ENCODE measurements at places on chromosomes 3 and 15. TPM values are rescaled to one million over a fixed set of nuclear protein-coding genes. Genes with fewer than 3 reads are reported as not detected.

DNA sequence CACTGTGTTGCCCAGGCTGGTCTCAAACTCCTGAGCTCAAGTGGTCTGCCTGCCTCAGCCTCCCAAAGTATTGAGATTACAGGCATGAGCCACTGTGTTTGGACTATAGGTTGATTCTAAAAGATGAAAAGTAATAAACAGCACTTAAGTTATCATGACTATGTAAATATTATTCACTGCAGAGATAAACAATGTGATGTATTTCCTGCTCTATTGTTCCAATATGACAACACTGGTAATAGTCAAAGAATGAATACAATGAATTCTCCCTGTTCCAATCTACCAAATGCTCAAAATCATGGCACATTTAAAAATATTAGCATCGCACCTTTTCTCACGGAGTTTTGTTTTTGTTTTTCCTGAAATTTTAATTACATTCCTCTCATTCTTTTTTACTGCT lies 36.8 kb upstream of the TBL1XR1 start:
- no peak for DNase-seq

DNA sequence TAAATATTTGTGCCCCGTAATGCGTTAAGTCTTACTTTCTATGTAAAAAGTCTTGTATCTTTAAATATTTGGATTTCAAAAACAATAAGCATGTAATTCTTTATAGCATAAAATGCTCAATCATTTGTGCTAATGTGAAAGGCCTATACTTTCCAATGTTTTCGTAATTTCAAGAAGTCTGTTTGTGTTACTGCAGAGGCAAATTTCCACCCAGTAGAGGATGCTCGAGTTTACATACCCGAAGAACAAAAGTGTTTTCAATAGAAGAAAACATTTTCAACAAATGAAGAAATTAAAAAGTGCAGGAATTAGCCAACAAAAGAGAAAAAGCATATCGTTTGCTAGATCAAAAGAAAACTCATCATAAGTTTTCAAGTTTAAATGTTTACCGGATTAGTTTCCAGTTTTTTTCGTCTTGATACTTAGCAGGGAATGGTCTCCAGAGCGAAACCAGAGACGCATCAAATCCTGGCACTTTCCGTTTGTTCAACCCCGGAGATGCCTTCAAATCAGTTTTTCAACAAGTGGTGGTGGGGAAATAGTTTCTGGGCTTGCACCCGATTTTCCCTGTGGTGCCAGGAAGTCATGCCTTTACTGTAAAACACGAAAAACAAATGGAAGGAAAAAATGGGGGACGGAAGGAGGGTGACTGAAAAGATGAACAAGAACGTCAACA lies 1.0 kb downstream of the CGGBP1 start:
- no peak for DNase-seq

DNA sequence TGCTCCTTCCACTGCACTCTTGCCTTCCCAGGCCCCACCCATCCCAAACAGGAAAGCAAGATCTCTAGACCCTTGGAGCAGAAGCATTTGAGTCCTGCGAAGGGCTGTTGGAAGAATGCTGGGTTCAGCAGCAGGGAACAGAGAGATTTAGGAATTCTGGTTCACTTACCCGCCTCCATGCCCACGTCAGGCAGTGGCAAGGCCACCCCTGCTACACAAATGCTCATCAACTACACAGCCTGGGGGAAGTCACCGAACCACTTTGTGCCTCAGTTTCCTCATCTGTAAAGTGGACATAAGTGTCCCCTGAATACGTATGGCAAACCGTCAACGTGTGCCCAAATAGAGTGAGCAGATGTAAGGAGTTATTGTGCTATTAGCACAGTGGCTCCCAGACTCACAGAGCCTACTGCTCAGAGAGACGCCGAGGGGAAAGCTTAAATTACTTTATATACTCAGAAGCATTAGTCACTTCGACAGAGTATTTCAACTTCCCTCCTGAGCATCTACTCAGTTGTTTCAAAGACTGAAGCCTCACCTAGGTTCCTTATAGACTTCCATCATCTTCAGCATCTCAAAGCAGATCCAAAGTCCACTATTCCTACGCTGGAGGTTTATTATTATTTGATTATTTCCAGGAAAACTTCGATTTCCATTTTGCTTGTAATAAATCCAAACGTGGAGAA lies 905 bp downstream of the HOMER2 start:
- DNase-seq = no peak

DNA sequence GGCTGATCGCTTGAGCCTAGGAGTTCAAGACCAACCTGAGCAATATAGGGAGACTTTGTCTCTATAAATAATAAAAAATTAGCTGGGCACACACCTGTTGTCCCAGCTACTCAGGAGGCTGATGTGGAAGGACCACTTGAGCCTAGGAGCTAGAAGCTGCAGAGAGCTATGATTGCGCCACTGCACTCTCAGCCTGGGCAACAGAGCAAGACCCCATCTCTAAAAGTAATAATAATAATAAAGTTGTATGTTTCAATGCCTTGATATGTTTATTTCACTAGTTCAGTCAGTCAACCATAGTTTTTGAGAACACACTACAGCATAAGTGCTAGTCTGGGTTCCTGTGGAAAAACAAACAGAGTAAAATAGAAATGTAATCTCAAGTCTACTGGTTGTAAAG lies 36.5 kb downstream of the IGF2BP2 start:
- DNase-seq = no peak

- DNase-seq = no peak
Observed at GRCh38 chr3:54836871-54837270, 91.0 kb downstream of the LRTM1 start.

GRCh38 chr15:95866711-95867440 lies 463.6 kb upstream of the NR2F2 start:
- no peak for DNase-seq

DNA sequence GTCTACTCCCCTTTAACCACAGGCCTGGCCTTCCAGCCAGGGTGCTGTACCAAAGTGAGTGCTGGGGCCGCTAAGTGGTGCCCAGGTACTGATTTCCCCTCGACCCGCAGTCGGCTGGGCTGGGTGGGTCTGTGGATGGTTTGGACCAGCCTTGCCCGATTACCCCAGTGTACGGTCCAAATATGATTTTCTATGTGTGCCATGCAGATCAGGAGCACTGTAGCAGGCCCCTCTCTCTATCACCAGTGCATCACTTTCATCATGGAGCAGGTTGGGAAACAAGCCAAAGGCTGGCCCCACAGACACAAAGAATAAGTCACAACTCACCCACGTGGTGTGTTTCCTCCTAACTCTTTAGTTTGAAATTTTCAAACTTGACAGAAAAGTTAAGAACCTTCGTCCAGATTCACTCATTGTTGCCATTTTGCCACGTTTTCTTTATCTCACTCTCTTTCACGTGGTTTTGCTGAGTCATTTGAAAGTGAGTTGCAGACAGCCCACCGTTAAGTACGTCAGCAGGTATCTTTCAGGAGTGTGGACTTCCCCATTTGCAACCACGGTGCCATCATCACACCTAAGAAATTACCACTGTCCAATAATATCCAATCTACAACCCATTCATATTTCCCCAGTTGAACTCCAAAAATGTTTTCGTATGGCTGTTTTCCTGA lies 37.0 kb downstream of the ZNF710 start:
- DNase-seq = no peak

DNA sequence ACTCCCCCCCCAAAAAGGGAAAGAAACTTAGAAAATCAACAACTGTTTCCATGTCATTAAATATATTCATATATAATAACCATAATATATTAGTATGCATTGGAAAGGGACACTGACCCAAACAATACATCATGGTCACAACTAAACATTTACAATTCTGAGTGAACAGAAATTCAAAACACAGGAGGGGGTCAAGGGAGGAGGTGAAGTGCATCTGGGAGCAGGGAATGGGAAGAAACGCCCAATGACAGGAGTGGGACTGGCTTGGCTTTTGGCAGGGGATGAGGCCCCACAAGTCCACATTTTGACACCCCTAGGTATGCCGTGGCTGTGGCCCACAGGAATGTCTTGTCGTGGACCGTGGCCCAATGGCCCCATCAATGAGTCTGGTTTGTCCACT lies 41.1 kb downstream of the FGD5 start:
- no peak for DNase-seq

Gene SH3GL3
- total RNA-seq = not detected

Gene A4GNT
- not detected for total RNA-seq

Gene MITF
- total RNA-seq = 0.81 TPM

Data from CD8-positive, alpha-beta memory T cell (primary cell).